Smooth muscle cell of bladder (primary cell): ENCODE measurements at places on chromosomes 2 and 18. TPM values are rescaled to one million over a fixed set of nuclear protein-coding genes. Genes with fewer than 3 reads are reported as not detected.

Gene SEMA4C
- 18.3 and 22.1 TPM in 2 replicates for total RNA-seq

Gene FKBP1B
- total RNA-seq, result 7.0 and 9.4 TPM in 2 replicates

Gene EML6
- total RNA-seq, result 1.8 and 5.5 TPM in 2 replicates

Gene RAB12
- 53.6 and 63.2 TPM in 2 replicates for total RNA-seq

Gene CCL20
- 0.28 TPM in 1 of 2 replicates, not detected in the other for total RNA-seq

Gene GPBAR1
- 0.14 and 0.37 TPM in 2 replicates for total RNA-seq

Gene TMEM185B
- total RNA-seq, result 18.1 and 23.9 TPM in 2 replicates

Gene SCN3A
- 1.00 and 3.1 TPM in 2 replicates for total RNA-seq

Gene AQP4
- not detected in 2 replicates for total RNA-seq

Gene LYPD6B
- total RNA-seq, result 0.18 and 2.0 TPM in 2 replicates

Gene SCG2
- total RNA-seq, result 2.1 and 3.3 TPM in 2 replicates

Gene GCFC2
- 7.5 and 10.1 TPM in 2 replicates for total RNA-seq

Gene POU3F3
- not detected in 2 replicates for total RNA-seq
